ENCODE measurements at places on chromosomes 2 and 18.

DNA sequence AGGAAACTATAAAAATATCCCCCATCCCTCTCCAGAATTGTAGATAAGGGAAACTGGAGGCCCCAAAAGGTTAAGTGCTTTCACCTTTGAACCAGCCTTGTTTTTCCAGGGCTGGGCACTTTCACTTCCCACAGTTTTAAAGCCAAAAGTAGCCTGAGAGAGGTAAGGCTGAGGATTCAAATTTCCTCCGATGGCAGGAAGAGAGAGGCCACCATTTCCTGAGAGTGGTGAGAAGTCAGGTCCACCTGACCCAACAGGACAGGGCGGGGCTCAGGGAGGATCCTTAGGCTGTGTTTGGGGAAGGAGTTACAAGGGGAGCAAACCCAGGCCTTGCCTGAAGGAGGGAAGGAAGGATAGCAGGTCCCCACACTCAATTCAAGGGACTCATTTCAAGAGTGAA, 4.7 kb upstream of the TEX261 start:
- DNase-seq = no peak

GRCh38 chr2:37916512-37917082, 8.5 kb upstream of the RMDN2 start:
- peak; percentile 82 for DNase-seq

GRCh38 chr2:240579771-240580614, 6.5 kb upstream of the CAPN10 start:
- peak; percentile 92 for DNase-seq

DNA sequence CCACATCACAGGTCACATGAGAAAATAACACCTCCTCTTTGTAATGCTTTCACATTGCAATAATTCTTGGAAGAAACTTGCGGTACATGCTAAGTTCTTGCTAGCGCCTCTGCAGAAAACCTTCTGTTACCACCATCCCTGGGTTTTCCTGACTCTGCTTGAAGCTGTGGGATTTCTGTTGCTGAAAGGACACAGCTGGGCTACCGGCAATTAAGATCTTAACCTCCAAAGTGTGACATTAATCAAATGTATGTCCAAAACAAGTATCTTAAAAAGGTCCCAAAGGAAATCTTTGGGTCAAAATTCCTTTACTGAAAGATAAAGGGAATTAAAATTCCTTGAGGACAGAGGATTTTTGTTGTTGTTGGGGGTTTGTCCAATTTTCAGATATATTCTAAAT, 7.5 kb downstream of the CCBE1 start:
- no peak for DNase-seq

DNA sequence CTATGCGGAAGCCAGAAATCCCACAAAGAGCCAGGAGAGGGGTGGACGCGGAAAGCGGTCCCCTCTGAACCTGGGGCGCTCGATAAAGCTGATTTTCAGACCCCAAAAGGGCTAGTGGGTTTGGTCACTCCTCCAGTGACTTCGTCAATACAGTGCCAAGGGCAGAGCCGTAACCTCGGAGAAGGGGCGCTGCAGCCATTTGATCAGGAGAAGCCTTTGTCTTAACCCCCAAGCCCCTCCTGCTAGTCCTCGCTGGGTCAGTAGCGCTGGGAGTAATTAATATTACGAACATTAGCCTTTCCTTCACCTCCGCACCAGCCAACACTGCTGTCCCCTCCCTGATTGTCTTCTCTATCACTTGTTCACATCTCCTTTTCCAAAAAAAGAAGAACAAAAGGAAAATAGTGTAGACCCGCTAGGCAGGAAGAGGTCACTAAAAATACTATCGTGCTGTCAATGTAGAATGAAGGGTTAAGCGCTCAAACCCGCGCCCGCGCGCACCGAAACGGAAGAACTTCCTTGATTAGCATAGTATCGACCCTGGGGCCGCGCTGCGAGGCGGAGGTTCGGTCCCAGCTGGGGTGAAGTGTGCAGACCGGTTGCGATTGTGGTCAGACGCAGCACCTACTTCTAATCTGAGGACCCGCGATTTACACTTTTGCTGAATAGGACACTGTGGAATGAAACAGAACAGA, 63.2 kb upstream of the MAPRE2 start:
- DNase-seq = peak; percentile 17

GRCh38 chr2:240644859-240645301, 19.6 kb downstream of the GPR35 start:
- no peak for DNase-seq

GRCh38 chr2:79219383-79219988, 59.9 kb upstream of the REG3A start:
- DNase-seq = peak; percentile 16

GRCh38 chr18:59357928-59358327, 1.1 kb downstream of the LMAN1 start:
- peak; percentile 75 for DNase-seq

GRCh38 chr2:181924336-181924735, 32.8 kb downstream of the ITPRID2 start:
- DNase-seq = no peak

DNA sequence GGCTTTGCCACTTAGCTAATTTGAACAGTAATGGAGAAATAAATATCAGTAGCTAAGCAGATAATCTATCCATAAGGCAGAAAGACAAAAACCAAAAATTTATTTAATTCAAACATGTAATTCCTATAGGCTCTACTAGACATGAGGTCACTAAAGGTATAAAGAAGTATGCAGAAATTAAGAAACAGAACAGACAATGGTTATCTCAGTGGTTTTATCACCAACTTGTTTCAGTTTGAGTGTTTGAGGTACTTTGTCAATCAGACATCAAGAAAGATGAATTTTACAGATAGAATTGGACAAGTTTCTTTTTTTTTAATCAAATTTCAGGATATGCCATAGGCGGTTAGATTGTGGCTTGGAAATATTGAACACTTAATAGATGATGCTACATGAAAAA, 67.4 kb upstream of the ZEB2 start:
- DNase-seq = no peak

DNA sequence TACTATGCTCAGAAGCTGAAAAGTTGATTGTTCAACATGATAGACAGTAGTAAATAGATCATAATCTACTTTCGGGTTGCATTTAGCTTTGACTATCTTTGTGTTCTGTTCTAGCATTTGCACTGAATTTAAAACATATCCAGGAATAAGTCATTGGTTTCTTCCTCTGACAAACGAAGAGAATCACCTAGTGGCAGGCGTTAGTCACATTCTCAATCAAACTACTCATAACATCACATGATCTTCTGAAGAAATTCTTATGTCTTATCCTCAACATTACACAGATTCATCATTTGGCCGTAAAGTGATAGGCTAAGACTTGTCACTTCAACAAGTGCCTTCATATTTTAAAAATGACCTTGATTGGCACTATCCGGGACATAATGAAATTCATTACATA, 63.6 kb upstream of the TTC21B start:
- DNase-seq = peak; percentile 13

DNA sequence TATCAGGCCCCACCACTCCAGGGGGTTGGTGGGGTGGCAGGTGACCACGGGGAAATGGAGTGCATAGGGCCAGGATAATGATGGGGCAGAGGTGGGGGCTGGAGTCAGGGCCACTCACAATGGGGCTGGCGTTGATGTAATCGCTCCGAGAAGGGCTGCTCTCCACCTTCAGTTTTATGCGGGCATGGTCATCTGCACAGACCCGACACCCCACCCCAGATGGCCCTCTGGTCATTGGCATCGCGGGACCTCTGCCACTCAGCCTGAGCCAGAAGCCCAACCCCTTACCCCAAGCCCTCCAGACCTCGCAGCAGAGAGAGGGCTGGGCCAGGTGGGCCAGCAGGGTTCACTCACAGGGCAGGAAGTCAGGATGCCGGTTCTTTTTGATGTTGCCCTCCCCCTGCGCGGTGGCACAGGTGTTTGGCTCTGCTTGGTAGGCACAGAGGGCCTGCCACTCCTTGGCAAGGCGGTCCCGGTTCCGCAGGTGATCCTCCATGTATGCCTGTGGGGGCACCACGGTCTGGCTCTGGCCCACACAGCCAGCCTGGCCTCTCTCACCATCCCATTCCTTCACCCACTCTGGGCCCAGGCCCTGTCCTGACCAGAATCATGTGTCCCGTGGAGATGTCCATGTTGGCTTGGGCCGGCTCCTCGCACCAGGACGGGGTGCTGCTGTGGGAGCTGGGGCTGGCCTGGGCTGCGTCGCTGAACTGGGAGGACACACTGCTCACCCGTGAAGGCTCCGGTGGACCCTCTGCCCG, 12.4 kb downstream of the PTPRN start:
- no peak for DNase-seq

GRCh38 chr2:50318147-50318546, 713.8 kb downstream of the NRXN1 start:
- DNase-seq = no peak

DNA sequence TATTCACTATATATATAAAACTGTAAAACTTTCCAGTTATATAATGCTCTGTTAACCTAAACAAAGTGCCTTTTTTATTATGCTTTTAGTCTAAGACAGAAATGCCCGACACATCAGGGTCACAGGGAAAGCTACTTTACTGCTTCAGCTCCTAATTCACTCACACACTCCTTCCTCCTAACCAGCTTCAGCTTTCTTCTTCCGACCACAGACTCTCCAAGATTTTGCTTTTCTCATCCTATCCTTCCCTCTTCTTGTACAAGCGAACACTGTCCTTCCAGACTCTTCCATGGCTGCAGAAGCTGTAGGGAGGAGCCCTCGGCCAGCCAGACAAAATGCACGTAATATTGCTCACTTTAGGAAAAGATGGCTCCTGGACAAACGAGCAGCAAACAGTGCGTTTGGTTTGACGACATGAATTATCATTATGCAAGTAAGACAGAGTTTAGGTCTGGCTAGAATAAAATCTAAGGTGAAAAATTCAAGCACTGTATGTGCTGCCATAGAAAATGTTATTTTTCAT, 47.5 kb upstream of the HNRNPA3 start:
- peak; percentile 39 for DNase-seq

GRCh38 chr2:217219164-217219520, 359.3 kb upstream of the TNP1 start:
- no peak for DNase-seq

DNA sequence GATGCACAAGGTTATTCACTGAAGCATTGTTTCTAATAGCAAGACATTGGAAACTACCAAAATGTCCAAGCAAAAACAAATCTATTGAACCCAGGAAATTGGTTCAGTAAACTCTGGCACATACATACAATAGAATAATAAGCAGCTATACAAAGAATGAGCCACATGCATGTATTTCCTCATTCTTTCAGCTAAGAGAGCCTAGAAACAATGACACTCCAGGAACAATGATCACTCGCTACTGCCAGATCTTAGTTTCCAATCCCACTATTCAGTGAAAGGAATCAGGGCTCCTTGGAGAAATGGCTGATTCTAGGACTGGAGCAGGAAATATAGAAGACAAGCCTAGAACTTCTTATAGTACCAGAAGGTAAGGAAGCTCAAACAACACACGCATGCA, 221.9 kb upstream of the AGAP1 start:
- DNase-seq = no peak

DNA sequence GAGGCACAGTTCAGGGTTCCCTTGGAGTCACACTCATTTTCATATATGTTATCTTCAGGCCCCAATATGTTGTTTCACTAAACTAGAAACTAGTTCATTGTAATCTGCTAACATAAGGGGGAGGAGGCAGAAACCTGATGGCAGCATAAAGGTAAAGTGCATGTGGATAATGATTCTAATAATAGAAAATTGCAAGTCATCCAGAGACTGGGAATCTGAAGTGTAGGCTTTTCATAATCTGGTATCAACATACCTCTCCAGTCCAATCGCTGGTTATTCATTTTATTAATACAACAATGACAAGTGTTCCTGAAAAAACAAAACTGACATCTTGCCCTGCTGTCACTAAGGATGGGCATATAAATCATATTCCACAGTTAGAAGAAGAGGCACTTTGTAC, 326.3 kb upstream of the ZNF804A start:
- DNase-seq = no peak

- DNase-seq = peak; percentile 93
These were observed 50.2 kb downstream of the TEX44 start for GRCh38 chr2:231642631-231643494.

- no peak for DNase-seq
These were observed 142.0 kb downstream of the NCK2 start for GRCh38 chr2:105886687-105887086.

DNA sequence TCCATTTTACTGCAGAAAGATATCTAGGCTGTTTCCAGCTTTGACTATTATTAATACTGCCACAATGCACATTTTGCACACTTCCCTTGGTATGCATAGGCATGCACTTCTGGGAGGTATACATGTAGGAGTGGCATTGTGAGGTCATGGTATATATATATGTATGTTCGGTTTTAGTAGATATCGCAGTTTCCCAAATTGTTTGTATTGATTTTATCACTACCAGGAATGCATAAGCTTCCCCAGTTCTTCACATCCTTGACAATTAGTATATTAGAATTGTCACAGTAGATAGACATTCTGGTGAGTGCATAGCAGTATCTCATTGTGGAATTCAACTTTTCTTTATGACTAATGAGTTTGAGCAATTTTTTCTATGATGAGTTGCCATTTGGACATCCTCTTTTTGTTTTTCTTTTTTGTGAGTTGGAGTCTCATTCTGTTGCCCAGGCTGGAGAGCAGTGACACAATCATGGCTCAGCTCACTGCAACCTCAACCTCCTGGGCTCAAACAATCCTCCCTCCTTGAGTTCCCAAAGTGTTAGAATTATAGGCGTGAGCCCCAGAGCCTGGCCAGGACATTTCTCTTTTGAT, 4.2 kb upstream of the GRB14 start:
- peak; percentile 86 for DNase-seq

GRCh38 chr2:150997066-150997465, 264.6 kb downstream of the RBM43 start:
- no peak for DNase-seq

GRCh38 chr2:238302087-238302486, 13.7 kb upstream of the PER2 start:
- DNase-seq = no peak

GRCh38 chr2:6920743-6921064, 3.5 kb downstream of the RNF144A start:
- no peak for DNase-seq

DNA sequence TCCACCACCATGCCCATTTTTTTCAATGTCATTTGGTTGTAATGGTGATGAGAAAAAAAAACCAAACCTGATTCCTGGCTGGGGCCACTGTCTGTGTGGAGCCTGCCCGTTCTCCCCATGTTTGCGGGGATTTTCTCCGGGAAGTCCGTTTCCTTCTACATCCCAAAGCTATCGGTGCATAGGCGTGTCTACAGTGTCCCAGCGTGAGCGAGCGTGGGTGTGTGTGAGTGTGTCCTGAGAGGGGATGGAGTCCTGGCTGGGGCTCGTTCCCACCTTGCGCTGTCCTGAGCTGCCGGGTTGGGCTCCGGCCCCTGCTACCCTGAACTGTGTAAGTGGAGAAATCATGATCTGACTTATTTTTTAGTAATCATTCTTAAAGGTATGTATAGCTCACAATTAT, 7.3 kb upstream of the ZAP70 start:
- no peak for DNase-seq

GRCh38 chr2:25088817-25089516, 47.1 kb downstream of the EFR3B start:
- DNase-seq = no peak

- DNase-seq = no peak
These were observed 11.0 kb downstream of the EN1 start for GRCh38 chr2:118836411-118836930.
